ENCODE measurements at places on chromosomes 12 and 14. TPM values are rescaled to one million over a fixed set of nuclear protein-coding genes. Genes with fewer than 3 reads are reported as not detected.

SLC7A7 gene
- polyA plus RNA-seq, result 32.7 TPM

FOXG1 gene
- polyA plus RNA-seq, result not detected

RAB2B gene
- 21.8 TPM for polyA plus RNA-seq

C12orf54 gene
- polyA plus RNA-seq, result 0.72 TPM

ADAM21 gene
- polyA plus RNA-seq, result 0.40 TPM

LMNTD1 gene
- not detected for polyA plus RNA-seq

SELPLG gene
- polyA plus RNA-seq, result 5.2 TPM

HOXC6 gene
- polyA plus RNA-seq, result 16.3 TPM

IL26 gene
- not detected for polyA plus RNA-seq

C12orf42 gene
- 2.4 TPM for polyA plus RNA-seq

IL22 gene
- polyA plus RNA-seq, result not detected

PRH2 gene
- not detected for polyA plus RNA-seq

IL31 gene
- polyA plus RNA-seq, result not detected

ZNF219 gene
- 18.4 TPM for polyA plus RNA-seq

OR4Q3 gene
- polyA plus RNA-seq, result not detected

ANHX gene
- not detected for polyA plus RNA-seq

PLBD1 gene
- polyA plus RNA-seq, result 18.8 TPM

MYF5 gene
- polyA plus RNA-seq, result 29.5 TPM

TDP1 gene
- 9.4 TPM for polyA plus RNA-seq

SPIC gene
- polyA plus RNA-seq, result not detected

WSCD2 gene
- polyA plus RNA-seq, result 1.7 TPM

SLC2A14 gene
- polyA plus RNA-seq, result 0.59 TPM

PPP1R36 gene
- polyA plus RNA-seq, result not detected

DAO gene
- not detected for polyA plus RNA-seq

KLRG1 gene
- 4.1 TPM for polyA plus RNA-seq

CLEC7A gene
- 4.2 TPM for polyA plus RNA-seq

CBLN3 gene
- 2.6 TPM for polyA plus RNA-seq

LRTM2 gene
- polyA plus RNA-seq, result 0.31 TPM

KCNA5 gene
- polyA plus RNA-seq, result 2.5 TPM

ESRRB gene
- 2.7 TPM for polyA plus RNA-seq

SLC41A2 gene
- polyA plus RNA-seq, result 2.1 TPM

BCAT1 gene
- polyA plus RNA-seq, result 39.8 TPM

HHIPL1 gene
- polyA plus RNA-seq, result 1.5 TPM

PUS1 gene
- 14.1 TPM for polyA plus RNA-seq

RILPL1 gene
- 31.1 TPM for polyA plus RNA-seq

RTN1 gene
- polyA plus RNA-seq, result 2.4 TPM

A2M gene
- polyA plus RNA-seq, result 362 TPM

ASCL1 gene
- not detected for polyA plus RNA-seq

CDKN1B gene
- 52.6 TPM for polyA plus RNA-seq

SCN8A gene
- polyA plus RNA-seq, result 0.25 TPM

CLBA1 gene
- 5.0 TPM for polyA plus RNA-seq

TAS2R9 gene
- polyA plus RNA-seq, result not detected

MRPS35 gene
- 45.2 TPM for polyA plus RNA-seq

KRT85 gene
- polyA plus RNA-seq, result not detected

CGRRF1 gene
- polyA plus RNA-seq, result 14.9 TPM

KCNA1 gene
- polyA plus RNA-seq, result 0.10 TPM

ALG10 gene
- 4.8 TPM for polyA plus RNA-seq

DUSP16 gene
- polyA plus RNA-seq, result 33.2 TPM

CIROP gene
- polyA plus RNA-seq, result not detected

RDH11 gene
- 40.9 TPM for polyA plus RNA-seq

AP5M1 gene
- 27.1 TPM for polyA plus RNA-seq

C12orf56 gene
- 2.7 TPM for polyA plus RNA-seq

SOCS4 gene
- polyA plus RNA-seq, result 8.8 TPM

NGB gene
- polyA plus RNA-seq, result not detected

CNIH1 gene
- 155 TPM for polyA plus RNA-seq

RERG gene
- 3.2 TPM for polyA plus RNA-seq
